H7 (cell line): ENCODE measurements at places on chromosomes 1 and 21.

GRCh38 chr1:213767683-213768082 lies 220.1 kb upstream of the PROX1 start:
- DNase-seq = no peak

GRCh38 chr1:201561601-201562000 lies 22.7 kb downstream of the NAV1 start:
- no peak for DNase-seq

GRCh38 chr1:84479998-84480397 lies 932 bp downstream of the RPF1 start:
- peak; percentile 9 for DNase-seq

DNA sequence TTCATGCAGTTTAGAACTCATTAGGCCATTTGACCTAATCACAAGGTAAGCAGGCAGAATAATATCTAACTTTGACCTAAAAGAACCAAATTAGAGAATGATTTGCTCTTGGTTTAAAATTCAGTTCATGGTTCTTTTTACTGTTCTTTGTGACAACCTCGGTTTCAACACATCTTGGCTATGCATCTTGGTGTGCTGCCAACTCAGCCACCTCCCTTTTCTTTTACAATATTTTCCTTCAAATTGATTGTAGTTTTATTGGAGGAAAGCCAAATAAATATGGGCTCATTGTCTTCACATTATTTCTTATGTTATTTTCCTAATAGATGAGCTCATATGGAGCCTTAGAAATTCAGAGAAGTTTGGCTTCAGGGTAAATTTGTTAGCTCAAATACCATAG lies 338.3 kb downstream of the SIPA1L2 start:
- no peak for DNase-seq

DNA sequence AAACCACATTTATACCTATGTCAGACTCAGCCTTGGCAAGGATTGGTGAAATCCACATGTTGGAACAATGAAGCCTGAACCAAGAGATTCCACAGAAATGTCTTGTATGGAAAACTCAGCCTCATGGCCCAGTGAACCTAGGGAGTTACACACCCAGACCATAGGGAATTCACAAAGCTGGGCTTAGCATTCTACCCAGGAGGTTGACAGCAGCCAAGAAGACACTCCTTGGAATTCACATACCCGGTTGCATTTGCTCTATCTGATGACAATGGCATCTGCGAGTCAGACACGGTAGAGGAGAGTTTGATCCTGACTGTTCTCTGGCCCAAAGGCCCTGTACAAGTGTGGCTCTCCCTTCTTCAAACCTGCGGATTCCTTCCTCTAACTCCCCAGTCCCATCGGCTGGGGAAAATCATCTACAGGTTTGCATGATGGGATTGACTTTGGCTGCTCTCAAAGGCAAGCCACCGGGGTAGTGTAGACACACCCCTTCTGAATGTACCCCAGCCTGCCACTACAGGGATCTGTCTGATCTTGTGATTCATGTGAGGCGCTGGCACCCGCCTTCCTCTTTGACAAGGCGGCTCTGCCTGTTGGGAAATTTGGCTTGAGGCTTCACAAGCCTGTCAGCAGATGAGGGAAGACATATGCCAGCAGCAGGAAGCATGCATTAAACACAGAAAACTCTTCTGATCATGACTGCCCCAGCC lies 297.3 kb upstream of the KAZN start:
- no peak for DNase-seq

DNA sequence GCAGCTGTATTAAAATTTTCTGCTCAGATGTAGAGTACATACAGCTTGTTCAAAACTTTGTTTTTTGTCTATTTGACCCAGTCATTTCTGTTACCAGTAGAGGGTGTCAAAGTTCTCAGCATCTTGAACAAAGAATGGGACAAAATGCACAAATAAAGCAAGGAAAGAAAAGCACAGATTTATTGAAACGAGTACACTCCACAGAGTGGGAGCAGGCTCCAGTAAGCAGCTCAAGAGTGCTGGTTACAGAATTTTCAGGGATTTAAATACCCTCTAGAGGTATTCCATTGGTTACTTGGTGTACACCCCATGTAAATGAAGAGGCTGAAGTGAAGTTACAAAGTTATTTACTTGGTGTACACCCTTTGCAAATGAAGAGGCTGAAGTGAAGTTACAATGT lies 8.9 kb upstream of the PRMT6 start:
- no peak for DNase-seq
